Tongue (tissue), 3 donors: ENCODE measurements at places on chromosomes 5 and 9.
A peak's percentile ranks its signal among the peaks of the same experiment; 100 is the strongest.

DNA sequence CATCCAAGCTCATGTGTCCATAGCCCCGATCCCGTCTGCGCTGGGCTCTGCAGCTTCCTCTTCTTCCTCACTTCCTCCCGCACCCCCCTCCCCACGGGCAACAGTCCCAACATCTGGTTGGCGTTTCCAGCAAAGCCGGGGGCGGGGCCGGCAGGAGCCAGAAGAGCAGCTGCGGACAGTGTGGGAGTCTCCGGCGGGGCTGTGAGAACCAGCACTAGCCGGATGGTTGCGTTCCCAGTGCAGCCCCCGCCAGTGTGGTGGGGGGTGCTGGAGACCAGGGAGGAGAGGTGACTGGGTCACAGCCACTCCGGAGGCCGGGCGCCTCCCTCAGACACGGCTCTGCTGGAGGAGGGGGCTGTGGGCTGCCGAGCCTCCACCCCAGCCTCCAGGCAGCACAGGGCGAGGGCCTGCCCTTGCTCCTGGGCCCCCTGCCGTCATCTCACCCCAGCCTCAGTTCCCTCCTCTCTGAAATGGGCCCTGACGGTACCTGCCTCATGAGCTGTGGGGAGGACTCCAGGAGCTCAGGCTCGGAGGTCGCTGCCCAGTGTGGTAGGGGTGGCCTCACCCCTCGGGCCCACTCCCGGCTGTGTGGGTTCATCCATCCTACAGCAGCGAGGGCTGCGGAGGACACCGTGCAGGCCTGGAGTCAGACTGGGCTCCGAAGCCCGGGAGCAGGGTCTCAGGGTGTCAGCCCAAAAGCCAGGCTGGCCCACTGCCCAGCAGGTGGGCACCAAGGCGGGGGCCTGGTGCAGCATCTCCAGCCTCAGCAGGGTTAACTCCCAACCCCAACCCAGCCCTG lies 41.5 kb upstream of the NOTCH1 start:
- peak; percentile 95 for DNase-seq

GRCh38 chr5:111511174-111511830 lies 1.0 kb downstream of the STARD4 start:
- peak; percentile 25 for DNase-seq

- DNase-seq, result no peak
Observed at GRCh38 chr9:124351672-124352468, 63.4 kb downstream of the PSMB7 start.

DNA sequence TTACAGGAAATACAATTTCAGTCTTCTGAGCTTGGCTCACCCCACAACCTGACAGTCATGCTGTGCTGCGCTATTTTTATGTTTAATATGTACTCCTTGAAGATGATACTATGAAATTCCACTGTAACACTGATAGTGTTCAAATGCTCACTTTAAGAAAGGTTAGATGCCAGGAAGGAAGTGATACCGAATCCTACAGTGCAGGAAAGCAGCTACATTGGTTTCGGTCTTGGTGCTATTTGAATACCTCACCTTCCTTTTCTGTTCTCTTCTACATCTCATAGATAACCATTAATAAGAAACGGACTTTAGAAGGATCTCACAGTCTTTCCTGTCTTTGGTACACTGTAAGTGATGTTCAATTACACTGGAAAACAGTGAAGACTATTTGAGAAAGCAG lies 117.6 kb downstream of the SEMA5A start:
- no peak for DNase-seq

- DNase-seq, result no peak
Observed at GRCh38 chr9:129327552-129328328, 149.7 kb upstream of the IER5L start.

- DNase-seq, result no peak
Observed at GRCh38 chr5:99815-100214, 7.8 kb downstream of the PLEKHG4B start.

- peak; percentile 69 for DNase-seq
Observed at GRCh38 chr9:116550696-116551436, 136.2 kb upstream of the TRIM32 start.

- no peak for DNase-seq
Observed at GRCh38 chr9:95517559-95518425, 1.0 kb upstream of the PTCH1 start.

GRCh38 chr5:134549714-134550113 lies 24.2 kb downstream of the JADE2 start:
- no peak for DNase-seq

GRCh38 chr5:62982348-62982747 lies 403.7 kb downstream of the LRRC70 start:
- DNase-seq, result no peak

- DNase-seq, result peak; percentile 39
Observed at GRCh38 chr5:73515232-73515631, 17.0 kb downstream of the BTF3 start.

DNA sequence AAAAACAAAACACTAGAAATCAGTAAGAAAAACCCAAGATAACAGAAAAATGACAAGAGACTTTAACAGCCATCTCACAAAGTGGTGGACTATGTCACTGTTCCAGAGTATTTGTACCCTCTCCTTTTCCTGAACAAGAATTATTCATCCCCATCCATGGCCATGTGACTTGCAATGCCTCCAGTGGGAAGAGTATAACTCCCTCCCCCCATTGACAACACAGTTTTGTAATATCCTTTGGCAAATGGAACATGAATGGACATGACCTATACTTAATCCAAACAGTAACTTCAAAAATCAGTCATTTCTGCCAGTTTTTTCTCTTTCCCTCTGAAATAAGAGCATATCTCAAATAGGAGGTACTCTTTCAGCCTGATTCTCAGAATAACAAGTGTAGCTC lies 33.9 kb downstream of the PTBP3 start:
- DNase-seq, result no peak

GRCh38 chr5:155299386-155300005 lies 285.9 kb downstream of the KIF4B start:
- no peak for DNase-seq

GRCh38 chr9:132357764-132358163 lies 3.0 kb upstream of the SETX start:
- DNase-seq, result no peak

DNA sequence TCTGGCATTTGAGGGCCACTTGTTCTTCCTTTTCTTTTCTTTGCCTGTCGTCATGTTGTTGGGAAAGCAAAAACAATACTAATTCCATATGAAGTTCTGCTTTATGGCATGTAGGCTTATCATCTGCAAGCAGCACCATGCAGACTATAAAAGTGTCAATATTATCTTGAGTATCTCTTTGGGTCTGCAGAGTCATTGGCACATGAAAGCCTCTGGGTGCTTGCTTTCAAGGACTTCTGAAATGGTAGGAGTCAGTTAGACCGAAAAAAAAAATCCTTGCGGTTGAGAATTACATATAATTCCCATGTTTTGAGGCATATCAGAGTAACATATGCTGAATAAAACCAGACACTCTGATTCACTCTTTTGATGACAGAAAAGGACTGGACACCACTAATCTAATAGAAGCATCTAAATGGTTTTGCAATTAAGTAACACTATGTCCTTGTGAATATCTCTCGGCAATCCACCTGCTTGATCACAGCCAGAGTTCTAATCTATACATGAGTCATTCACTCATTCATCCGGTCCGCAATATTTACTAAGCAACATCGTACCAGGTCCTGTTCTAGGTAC lies 44.4 kb downstream of the GNAQ start:
- DNase-seq, result no peak

DNA sequence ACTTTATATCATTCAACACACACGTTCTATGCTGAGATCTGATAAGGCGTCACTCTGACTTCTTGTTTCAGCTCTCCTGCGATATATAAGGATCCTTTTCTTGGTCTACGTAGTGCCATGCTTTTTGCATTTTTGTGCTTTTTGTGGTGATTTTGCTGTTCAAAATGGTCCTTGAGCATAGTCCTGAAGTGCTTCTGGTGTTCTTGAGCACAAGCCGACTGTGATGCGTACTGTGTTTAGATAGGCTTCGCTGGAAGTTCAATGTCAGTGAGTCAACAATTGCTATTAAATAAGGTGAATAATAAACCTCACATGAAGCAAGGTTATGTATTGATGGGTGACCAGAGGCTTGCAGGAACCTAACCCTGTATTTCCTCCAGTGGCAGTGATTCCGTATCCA lies 46.8 kb downstream of the ACO1 start:
- no peak for DNase-seq

DNA sequence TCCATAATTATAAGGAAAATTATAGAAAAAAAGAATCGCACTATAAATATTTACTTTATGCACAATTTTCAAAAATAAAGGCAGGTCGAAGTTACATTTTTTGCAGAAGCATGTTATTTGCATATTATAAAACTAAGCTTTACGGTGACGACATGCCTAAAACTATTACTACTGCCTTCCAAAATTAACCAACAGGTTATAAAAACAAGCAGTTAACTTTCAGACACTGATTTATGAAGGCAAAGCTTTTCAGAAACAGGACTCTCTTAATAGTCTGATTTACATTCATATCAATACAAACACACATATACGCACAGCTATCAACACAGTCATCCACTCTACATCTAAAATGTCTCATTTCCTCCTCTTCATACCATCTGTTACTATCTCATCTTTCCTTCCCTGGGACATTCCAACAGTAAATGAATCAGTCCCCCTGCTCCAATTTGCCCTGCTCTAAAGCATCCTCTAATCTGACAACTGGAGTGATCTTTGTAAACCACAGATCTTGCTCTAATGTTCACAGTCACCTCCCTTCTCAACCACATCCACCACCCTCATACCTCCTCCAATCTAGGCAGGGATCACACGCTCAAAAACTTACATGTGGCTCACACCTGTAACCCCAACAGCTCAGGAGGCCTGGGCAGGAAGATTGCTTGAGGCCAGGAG lies 21.6 kb downstream of the FBXW11 start:
- DNase-seq, result peak; percentile 13

- peak; percentile 73 for DNase-seq
Observed at GRCh38 chr5:58459146-58460001, 512 bp downstream of the PLK2 start.

DNA sequence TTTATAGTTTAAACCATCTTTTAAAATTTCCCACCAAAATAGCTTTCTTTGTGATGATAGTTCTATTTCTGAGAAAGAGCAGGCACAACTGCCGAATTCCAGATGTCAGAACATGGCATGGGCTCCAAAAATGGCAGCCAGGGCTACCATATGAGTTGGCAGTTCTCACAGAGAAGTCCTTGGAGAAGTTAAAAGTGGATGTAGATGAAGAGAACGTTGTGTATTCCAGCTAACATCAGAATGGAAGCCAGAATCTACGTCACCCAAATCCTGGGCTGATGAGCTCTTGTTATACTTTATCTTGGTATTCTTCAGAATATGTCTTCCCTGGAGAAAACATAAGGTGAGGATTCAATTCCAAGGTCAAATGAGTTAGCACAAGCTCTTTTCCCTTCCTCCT lies 66.9 kb upstream of the BASP1 start:
- DNase-seq, result peak; percentile 23

- DNase-seq, result no peak
Observed at GRCh38 chr5:173806270-173807035, 81.7 kb upstream of the CPEB4 start.

GRCh38 chr5:124627815-124628595 lies 118.4 kb downstream of the ZNF608 start:
- DNase-seq, result no peak

GRCh38 chr9:70218767-70219166 lies 40.0 kb upstream of the SMC5 start:
- DNase-seq, result no peak

DNA sequence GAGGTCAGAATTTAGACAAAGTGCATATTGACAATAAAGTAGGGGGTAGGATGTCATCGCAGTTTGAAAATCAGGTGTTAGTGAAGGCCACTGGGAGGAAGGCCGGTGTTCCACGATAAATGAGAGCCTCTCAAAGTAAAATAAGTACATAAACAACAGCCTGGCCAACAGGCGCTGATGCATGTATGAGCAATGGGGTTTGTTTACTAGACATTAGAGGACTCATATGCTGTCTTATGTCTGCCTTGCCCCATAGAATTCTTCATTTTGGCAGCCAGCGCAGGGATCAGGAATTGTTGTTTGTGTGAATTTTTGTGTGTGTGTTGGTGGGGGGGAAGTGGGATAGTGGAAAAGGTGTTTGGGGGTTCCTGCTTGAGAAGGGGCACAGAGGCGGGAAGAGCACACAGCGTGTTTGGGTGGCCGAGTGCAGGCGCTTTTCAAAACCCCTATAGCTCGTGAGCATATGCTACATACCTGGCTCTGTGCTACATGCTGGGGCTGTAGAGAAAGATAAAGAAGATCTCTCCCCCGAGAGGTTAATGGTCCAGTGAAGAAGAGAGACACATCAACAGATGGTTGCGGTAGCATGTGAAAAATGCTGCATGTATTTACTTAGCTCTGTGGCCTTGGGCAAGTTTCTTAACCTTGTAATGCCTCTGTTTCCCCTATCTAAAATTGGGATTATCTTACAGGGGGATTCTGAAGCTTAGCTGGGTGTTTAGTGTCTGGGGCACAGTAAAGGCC lies 11.5 kb downstream of the SNX30 start:
- DNase-seq, result no peak
